NCI-H1417 treated with DMSO at 0.1 percent for 48 hours (cell line): ENCODE measurements at places on chromosomes 4 and X.

DNA sequence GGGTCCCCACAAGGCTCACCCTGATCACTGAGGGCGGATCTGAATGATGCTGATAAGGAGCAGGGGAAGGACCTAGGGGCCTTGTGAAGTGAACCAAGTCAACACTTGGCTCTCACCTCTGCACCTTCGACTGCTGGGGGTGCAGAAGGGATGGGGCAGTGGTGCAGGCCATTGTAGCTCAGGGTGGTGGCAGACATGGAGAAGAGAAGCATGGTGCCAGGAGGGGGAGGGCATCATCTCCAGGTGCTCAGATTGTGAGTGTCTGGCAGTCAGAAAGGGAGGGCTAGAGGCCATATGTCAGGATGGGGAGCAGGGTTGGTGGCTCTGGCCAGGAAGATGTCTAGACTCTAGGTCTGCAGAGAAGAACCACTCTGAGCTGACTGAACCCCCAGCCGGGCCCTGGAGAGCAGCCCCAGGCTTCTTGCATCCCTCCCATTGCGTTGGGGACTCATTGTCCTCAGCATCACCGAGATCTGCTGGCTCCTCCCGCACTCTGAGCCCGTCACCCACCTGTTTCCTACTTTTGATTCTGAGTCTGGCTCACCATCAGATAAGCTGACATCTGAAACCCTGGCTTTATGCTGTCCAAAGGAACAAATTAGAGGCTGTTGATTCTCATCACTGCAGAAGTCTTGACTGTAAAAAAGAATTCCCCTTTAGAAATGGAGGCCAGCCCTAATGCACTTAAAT, 3.8 kb downstream of the APLN start:
- DNase-seq: no peak

GRCh38 chrX:16778993-16779392, 7.3 kb upstream of the TXLNG start:
- no peak for DNase-seq

GRCh38 chr4:53040851-53041250, 178.7 kb downstream of the RASL11B start:
- DNase-seq: no peak

DNA sequence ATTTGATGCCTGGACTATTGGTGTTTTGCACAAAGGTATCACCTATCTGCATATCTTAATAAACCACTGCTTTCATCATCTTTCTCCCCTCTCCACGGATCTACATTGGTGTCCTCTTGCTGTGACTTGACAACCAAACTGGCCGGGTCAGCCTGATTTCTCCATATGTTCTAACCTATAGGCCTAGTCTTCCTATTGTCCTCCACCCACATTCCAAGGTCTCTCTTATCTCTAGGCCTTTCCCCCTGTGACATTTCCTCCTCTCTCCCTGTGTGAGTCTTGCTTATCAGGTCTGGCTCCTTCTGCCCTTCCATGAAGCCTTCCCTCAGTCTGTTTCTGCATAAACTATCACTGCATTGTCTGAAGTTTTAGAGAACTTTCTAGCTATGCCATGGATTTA, 33.7 kb downstream of the ARHGAP24 start:
- DNase-seq: no peak

DNA sequence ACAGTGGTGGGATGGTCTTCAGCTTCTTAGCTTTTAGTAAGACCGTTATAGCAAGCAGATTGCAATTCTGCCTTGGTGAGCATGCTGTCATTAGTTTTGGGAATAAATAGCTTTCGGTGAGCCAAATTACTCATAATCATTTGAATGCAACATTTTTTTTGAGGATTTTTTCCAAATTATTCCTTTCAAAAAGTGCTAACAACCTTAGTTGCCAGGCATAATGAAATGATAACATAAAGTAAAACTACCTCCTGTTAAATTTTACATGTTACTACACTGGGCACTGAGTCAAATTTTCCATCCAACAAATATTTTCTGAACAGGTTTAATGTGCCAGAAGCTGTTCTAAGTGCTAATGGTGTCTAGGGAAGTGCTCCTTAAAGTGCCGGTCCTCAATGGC, 15.8 kb upstream of the NPFFR2 start:
- no peak for DNase-seq

DNA sequence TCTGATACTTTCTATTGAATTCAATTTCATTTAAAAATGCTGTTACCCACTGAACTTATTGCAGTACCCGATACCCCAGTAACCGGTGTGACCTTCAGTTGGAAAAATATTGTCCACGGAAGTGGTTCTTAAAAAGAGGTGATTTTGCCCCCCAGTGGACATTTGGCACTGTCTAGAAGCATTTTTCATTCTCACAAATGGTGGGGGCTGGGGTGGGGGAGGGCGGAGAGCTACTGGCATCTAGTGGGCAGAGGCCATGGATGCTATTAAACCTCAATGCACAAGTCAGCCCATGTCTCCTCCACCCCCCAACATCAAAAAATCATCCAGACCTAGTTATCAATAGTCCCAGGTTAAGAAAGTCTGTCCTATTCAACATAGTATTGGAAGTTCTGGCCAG, 19.6 kb upstream of the CHM start:
- no peak for DNase-seq

GRCh38 chrX:17527135-17527701, 152.2 kb downstream of the NHS start:
- DNase-seq: no peak
